Stromal cell of bone marrow (primary cell): ENCODE measurements at places on chromosomes 5 and 9.

DNA sequence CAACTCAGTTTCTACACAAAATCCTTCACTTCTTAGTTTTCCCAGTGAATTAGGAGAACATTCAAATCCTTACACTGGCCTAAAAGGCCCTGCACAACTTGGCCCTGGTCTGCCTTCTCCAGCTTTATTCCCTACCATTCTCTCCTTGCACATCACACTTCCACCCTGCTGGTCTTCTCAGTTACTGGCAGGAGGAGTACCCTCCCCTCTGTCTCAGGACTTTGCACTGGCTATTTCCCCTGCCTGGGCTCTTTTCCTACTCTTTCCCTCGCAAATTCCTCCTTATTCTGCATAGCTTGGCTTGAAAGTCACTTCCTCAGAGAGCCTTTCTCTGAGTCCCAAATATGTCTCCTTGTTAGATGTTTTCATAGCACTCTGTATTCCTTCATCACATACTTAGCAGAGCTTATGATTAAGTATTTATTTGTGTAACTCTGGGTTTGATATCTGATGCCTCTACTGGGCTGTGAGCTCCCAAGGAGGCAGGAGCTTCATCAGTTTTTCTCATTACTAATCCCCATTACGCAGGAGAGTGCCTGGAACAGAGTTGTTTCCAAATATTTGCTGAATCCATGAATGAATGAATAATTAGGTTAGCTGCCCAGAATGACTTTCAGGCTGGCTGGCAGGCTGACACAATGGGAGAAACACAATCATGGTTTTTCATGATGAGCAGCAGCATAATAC, 159.8 kb upstream of the KLF9 start:
- DNase-seq, result peak; percentile 89

- DNase-seq, result no peak
Measured at GRCh38 chr5:90424245-90424644, 14.7 kb upstream of the CETN3 start.

- DNase-seq, result no peak
Measured at GRCh38 chr5:102796498-102796897, 41.4 kb downstream of the PAM start.

- peak; percentile 17 for DNase-seq
Measured at GRCh38 chr5:65290677-65291076, 191.0 kb downstream of the ADAMTS6 start.

- no peak for DNase-seq
Measured at GRCh38 chr9:33943389-33943788, 105.3 kb downstream of the UBAP2 start.

GRCh38 chr9:87862536-87863268, 20.0 kb upstream of the SPATA31E1 start:
- DNase-seq, result peak; percentile 45

DNA sequence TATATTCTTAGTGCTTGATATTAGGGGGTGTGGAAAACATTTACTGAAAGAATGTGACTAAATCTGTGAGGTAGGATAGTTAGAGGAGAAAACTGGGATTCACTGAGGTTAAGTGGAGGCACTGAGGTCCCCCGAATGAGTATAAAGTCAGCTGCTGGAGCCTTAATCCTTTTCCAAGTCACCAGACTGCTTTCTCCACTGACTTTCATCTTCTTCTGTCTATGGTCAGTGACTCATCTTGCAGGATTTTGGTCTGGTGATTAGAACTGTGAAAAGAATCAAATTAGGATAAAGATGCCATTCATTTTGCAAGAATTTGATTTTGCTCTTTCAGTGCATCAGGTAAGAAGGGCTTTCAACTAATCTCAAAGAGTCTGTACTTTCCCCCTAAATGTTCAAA, 89.3 kb upstream of the ALDH1A1 start:
- DNase-seq, result no peak

DNA sequence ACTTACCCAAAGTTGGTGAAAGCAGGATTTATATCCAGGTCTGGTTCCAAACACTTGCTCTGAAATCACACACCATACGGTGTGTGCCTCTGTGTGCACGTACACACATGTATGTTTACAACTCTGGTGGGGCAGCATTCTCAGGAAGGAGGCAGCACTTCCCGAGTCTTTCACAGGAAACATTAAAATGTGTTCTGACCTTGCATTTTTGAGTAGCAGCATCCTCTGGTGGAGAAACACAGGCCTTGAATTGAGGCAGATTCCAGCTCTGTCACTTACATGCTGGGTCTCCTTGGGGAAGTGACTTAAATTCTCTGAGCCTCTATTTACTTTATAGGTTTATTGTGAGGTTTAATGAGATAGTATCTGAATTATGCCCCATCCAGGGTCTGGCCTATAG, 126.4 kb downstream of the RGS3 start:
- DNase-seq, result no peak

- DNase-seq, result no peak
Measured at GRCh38 chr5:67816456-67816855, 399.1 kb upstream of the PIK3R1 start.

DNA sequence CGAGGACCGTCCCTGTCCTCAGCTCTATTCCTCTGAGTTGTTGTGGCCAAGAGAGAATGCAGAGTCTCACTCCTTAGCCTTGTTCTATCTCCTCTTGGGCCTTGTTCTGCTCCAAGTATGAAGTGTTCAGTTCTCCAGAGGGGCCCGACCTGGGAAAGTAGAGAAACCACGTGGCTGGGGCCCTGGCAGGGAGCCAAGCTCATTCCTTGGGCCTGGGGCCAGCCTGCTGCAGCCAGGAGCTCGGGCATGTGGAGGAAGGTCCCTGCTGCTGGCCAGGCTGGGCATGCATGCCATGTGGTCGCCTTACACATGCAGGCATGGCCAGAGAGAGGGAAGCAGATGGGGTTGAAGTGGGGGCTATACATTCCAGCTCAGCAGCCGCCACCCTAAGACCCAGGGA, 60.7 kb downstream of the COL27A1 start:
- DNase-seq, result no peak
